AG09309 (cell line): ENCODE measurements at places on chromosomes 2 and 18.

- no peak for DNase-seq
These were observed 1.2 kb upstream of the SKA1 start for GRCh38 chr18:50373561-50374219.

- no peak for DNase-seq
These were observed 131.1 kb downstream of the KIAA1328 start for GRCh38 chr18:36960038-36960437.

DNA sequence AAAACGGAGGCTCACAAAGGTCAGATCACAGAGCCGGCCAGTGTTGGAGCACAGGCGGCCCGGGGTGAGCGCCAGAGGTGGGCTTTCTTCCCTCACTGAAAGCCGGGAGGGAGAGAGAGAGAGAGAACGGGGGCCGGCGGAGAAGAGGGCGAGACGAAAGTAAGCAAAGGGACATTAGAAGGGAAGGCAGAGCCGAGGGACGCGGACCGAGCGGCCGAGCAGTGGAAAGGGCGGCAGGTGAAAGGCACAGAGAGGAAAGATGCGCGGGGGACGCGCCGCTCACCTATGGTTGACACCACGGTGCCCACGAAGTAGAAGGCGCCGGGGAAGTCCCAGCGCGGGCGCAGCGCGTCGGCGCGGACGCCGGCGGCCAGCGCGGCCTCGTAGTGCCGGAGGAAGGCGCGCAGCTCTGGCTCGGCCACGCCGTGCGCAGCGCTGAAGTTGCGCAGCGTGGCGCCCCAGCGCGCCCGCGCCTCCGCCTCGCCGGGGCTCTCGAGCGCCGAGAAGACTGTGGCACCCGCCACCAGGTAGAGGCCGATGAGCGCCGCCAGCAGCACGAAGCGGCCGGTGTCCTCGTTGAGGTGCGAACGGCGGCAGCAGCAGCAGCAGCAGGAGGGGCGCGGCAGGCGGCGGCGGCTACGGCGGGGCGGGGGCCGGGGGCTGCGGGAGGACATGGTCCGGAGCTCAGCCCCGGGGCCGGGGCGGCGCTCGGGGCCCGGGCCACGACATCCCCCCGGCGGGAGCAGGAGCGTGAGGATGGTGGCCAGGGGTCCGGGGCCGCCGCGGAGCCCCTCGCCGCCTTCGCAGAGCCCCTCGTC lies 166.9 kb downstream of the MSH2 start:
- no peak for DNase-seq

DNA sequence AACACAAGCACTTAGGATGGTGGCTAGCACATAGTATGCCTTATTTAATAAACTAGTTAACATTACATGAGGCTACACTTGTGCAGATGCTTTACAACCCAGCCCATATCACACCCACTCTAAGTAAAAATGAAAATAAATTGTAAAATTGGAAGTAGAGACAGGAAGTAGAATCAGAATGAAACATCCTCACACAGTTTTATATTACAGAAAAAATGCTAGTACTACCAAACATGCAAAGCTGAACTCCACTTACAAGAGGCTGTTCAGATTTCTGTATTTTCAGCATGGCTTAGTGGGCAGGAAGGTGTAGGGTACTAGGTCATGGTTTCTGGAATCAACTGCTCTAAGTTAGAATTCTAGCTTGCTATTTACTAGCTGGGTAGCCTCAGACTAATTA lies 18.2 kb upstream of the CRIM1 start:
- DNase-seq, result no peak

DNA sequence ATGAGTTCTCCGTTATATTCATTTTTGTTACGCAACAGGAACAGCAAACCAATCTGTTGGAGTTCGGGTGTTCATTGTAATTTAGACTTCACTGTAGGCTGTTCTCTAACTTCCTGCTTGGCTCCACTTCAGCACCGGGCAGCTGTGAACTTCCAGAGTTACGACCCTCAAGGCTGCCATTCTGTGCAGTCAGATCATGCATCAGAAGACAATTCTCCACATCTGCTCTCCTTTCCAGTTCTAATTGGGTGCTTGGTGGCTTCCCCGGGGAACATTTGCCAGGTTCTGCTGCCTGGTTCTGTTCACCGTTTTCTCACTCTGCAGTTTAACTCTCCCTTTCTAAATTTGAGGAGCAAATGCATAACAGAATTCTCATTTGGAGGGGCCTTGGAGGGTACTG lies 237.7 kb downstream of the NYAP2 start:
- DNase-seq, result no peak

GRCh38 chr2:69221960-69222751 lies 164.9 kb downstream of the GFPT1 start:
- DNase-seq, result no peak

DNA sequence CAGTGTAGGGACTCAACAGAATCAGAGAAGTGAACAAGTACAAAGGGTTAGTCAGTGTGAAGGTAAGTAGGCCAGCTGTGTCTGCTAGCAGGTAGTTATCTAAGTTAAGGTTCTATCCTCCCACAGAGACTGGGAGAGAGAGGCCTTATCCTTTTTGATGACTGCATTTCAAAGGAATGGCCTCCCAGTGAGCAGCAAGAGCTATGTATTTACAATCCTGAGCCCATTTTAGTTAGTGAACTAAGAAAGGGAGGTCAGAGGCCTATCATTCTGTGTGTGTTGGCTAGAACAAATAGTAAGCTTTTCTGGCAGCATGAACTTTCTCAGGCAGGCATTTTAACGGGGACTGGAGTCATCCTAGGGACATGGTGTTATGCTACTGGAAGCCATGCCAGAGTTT lies 182.9 kb downstream of the VWC2L start:
- DNase-seq, result peak; percentile 27

DNA sequence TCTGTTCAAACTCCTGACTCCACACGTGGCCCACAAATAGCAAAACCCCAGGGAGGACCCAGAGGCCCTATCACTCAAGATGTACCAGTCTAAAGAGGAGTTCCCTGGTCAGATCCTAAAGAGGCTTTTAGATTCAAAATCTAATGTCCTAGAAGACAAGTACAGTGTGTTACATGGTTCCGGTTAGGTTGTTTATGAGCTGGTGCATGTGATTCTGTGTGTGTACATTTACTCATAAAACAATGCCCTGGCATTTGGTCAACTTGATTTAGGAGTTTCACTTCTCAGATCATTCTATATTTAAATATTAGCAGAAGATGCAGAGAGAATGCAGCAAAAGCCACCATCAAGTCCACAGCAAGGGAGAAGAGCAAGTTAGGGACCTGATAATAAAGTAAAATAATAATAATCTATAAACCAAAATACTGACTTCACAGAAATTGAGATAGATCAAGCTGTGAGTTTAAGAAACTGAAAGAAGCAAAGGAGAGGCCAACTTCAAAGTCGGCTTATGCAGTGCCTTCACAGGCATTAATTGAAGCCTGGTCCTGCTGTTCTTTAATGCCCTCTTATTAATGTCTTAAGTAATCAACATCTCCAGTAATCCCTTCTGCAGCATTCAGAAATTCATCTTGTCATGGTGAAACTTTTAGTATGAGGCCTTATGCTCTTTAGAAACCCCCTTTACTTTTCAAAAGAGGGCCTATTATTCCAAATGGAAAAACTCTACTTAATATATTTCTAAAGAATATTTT lies 4.2 kb upstream of the AP1S3 start:
- no peak for DNase-seq

DNA sequence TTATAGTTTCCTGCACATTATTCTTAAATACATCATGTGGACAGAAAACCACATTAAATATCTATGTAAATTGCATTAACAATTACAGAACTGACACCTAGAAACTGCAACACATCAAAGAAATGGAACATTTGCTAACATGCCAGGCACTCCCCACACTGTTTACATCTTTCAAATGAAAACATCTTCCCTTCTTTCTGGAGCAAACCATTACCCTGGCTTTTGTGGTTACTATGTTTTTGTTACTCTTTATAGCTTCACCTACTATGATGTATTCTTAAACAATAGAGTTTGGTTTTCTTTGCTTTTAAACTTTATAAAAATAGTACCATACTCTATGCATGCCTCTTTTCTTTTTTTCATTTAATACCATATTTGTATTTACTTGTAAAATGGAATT lies 1894.5 kb upstream of the CELF4 start:
- DNase-seq, result no peak

- DNase-seq, result no peak
These were observed 63.4 kb downstream of the OLA1 start for GRCh38 chr2:174184915-174185314.

DNA sequence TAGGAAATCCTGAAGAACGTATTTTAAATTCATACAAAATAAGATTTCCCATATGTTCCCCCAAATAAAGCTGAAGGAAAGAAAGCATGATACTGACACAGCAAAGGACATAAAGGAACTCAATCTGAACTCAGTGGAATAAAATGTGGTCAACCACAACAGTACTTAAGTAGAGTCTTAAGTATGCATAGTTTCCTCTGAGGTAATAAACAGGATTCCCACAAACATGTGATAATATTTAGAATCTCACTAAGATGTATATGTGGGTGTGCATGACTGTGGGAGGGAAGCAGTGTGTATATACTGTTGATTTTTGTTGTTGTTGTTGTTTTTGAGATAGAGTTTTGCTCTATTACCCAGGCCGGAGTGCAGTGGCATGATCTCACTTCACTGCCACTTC lies 69.3 kb downstream of the NOL10 start:
- DNase-seq, result peak; percentile 59

DNA sequence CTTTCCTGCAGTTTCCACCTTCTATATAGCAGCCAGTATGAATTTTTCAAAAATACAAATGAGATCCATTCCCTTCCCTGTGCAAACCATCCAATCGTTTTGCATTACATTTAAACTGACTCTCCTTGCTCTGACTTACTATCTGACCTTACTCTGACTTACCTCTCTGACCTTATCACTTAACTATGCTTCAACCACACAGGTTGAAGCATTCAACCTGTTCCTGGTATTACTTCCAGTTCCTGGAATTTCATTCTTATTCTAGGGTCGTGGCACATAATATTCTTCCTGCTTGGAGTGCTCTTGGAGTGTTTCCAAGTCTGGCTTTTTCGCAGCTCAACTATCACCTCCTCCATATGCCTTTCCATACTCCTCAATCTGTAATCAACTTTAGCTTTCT lies 850.6 kb upstream of the CHAC2 start:
- DNase-seq, result no peak

DNA sequence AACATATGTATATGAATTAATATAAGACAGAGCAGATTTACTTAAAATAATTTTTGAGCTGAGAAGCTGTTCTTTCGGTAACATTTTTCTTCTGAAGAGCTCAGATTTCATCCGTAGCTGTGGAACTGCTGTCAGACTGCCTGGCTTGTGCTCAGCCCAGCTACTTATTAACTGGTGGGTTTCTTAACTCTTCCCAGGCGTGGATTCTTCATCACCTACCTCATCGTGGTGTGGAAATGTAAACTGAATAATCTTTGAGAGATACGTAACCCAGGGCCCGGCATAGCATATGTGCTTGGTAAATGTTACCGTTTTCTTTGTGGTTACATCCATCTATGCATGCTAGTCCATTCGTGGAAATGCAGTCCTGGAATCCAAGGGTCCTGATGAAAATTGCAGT lies 145.0 kb downstream of the MCFD2 start:
- peak; percentile 65 for DNase-seq

DNA sequence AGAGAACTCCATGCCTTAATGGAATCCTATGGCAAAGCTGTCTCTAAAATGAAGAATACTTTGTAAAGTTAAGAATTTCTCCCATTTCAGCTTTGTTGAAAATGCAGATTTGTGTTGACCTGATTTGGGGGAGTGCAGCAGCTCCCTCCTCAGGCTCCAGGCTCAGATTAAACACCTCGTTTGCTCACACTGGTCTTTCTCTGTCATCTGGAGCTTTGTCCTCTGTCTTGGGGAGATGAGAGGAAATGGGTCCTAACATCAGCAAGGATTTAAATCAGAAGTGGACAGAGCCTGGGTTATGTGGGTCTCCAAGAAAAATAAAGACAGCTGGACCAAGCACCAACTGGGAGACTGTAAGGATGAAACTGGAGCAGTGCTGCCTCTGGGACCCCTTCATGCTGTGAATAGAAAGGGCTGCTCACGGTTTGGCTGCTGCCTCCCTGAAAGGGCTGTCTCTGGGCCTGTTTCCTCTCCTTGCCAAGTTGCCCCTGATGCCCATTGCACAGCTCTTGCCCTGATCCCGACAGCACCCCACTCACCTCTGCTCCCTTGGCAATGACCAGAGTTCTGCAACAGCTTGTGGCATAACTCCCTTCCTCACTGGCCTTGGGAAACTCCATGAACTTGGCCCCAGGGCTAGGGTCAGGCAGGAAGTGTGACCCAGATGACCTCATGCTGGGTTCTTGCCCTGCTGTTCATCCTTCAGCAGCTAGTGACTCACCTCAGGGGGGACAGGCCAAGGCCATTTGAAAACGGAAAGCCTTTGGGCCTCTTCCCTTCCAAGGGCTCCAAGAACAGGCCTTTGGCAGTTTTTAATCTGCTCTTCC lies 197.2 kb downstream of the CYP26B1 start:
- DNase-seq, result no peak

- no peak for DNase-seq
These were observed 7.4 kb downstream of the SOCS6 start for GRCh38 chr18:70296289-70296688.

- no peak for DNase-seq
These were observed 652.9 kb downstream of the NR4A2 start for GRCh38 chr2:155679647-155680046.

DNA sequence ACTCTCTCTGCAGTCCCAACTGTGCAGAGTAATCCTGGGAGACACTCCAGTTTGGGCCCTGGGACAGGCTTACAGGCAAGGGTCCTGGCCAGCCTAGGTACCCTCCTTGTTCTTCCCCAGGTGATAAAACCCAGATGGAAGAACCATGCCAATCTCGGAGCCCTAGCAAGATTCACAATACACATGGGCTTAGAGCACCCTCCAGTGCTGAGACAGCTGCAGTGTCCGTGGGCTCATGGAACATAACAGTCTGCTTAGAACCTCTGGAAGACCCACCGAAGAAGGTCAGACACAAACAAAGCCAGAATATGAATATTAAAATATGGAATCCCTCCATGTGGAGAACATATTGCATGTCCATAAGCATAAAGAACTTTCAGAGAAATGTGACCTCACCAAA lies 568.1 kb downstream of the KCNJ3 start:
- no peak for DNase-seq

GRCh38 chr2:85173909-85174308 lies 40.7 kb downstream of the TCF7L1 start:
- DNase-seq, result no peak

DNA sequence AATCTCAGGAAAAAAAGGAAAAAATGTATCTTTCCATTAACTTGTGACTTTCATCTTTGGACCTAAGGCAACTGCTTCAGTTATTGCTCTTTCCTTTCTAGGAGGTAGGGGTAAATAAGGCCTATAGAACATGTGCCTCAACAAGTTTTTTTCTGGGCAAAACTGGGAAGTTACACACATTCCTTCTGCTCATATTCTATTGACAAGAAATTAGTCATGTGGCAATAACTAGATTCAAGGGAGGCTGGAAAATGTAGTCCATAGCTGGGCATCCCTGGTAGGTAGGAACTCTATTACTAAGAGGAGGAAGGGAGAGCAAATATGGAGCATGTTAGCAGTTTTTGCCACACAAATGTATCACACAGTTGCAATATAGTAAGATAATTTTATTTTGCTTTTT lies 37.7 kb upstream of the NEMP2 start:
- DNase-seq, result no peak

GRCh38 chr2:157480182-157480961 lies 36.5 kb upstream of the CYTIP start:
- DNase-seq, result peak; percentile 76
